Stimulated activated CD8-positive, alpha-beta memory T cell treated with anti-CD3 and anti-CD28 coated beads, Interleukin-2, amount 100 ng/mL, for 48 hours (primary cell): ENCODE measurements at places on chromosomes 4 and X.

DNA sequence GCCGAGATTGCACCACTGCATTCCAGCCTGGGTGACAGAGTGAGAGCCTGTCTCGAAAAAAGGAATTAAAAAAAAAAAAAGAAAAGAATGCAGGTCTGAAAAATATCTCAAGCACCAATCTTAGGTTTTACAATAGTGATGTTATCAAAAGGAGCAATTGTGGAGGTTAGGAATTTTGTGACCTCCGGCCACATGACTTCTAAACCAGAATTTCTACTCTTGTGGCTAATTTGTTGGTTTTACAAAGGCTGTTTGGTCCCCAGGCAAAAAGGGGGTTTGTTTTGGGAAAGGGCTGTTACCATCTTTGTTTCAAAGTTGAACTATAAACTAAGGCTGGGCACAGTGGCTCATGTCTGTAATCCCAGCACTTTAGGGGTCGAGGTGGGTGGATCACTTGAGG, 15.4 kb upstream of the ZNF41 start:
- DNase-seq = no peak

GRCh38 chrX:148577741-148578140, 77.3 kb downstream of the AFF2 start:
- DNase-seq = no peak

GRCh38 chrX:43677993-43678392, 21.9 kb downstream of the MAOA start:
- DNase-seq = no peak

- no peak for DNase-seq
Measured at GRCh38 chrX:40733706-40734105, 1.6 kb downstream of the MED14 start.

GRCh38 chrX:1009771-1010170, 202.7 kb downstream of the CRLF2 start:
- no peak for DNase-seq

GRCh38 chr4:88618782-88619485, 26.7 kb downstream of the HERC3 start:
- DNase-seq = no peak

DNA sequence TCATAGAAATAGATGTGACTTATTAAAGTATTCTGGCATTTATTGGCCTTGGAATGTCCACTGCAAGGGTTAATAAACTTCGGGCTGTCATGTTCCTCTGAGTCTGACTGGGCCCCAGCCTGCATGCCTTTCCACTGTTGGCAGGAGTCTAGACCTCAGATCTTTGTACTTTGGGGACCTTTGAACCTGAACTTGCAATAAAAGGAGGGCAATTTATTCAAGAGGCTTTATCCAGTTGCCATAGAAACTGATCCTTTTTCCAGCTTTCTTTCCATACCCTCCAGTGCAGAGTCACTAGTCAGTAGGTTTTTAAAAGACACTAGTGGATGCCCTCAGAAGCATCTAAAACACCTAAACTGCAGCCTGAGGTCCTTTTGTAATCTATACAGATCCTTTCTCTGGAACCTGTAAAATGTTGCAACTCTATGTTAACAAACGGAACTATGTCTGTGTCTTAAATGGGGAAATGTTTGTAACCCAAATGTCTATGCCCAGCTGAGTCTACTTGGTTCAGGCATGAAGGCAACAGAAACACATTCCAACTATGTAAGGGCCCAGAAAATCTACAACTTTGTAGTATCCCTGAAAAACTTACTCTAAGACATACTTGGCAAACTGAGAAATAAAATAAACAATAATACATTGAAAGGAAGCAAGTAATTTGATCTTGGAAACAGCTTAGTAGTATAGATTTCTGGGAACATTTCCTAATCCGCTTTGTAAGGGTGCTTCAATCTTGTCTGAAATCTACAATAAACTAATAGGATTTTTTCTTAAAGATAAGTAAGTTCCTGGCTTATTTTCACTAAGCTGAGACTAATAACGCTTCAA, 41.5 kb downstream of the SOWAHB start:
- no peak for DNase-seq

GRCh38 chrX:10239611-10240064, 82.9 kb downstream of the CLCN4 start:
- DNase-seq = no peak
